ENCODE measurements at places on chromosomes 4 and X.

DNA sequence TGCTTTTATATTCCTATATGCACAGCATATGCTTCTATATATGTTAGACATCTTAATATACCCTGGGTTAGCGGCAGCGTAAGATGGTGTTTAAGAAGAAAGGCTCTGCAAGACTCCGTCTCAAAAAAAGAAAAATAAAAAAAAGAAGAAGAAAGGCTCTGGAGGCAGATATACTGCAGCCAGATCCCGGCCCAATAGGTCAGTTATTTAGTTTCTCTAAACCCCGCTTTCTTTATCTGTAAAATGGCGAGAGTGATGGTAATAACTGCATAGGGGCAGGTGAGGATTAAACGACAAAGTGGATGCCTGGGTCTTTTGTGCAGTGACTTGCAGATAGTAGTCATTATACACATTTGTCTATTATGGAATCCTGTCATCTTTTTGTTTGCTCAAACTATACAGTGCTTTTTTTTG lies 115.2 kb downstream of the NAA11 start:
- DNase-seq, result no peak

GRCh38 chrX:17933856-17934255 lies 72.8 kb upstream of the RAI2 start:
- no peak for DNase-seq

DNA sequence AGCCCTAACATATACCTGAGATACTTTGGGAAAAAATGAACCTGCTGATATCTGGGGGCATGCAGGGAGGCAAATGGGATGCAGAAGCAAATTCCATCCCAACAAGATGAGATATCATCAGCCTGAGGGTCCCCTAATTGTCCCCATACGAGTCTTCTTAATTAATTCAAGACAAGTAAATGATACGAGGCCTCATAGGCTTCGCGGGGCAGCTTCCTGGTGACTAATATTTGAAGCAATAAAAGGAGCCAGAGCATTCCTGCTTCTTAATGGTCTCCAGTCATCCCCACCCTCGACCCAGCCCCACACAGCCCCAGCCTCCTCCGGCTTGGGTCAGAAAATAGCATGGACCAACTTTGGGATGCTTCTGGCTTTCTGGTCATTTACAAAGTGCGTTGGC lies 99.6 kb upstream of the MSX1 start:
- no peak for DNase-seq

- no peak for DNase-seq
Measured at GRCh38 chrX:10327651-10328050, 170.9 kb downstream of the CLCN4 start.

GRCh38 chr4:127219232-127219631 lies 413.5 kb upstream of the INTU start:
- DNase-seq, result no peak

GRCh38 chr4:22906045-22906444 lies 213.3 kb downstream of the GBA3 start:
- no peak for DNase-seq

DNA sequence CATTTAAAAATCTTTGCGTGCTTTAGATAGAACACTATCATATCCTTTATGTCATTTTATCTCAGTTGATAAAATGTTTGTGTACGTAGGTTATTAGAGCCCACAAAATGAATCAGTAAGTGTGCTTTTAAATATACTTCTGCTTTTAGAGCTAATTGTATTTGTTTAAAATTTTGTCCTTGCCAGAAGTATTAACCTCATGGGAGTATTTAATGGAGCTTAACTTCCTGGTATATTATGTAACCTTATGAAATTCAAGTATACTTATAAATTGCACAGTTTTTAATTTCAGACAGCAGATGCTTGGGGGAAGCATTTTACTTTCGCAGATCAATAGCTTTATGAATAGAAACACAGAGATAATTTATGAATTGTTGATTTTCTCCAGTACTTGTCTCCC lies 90.2 kb downstream of the DIPK2B start:
- DNase-seq, result no peak

DNA sequence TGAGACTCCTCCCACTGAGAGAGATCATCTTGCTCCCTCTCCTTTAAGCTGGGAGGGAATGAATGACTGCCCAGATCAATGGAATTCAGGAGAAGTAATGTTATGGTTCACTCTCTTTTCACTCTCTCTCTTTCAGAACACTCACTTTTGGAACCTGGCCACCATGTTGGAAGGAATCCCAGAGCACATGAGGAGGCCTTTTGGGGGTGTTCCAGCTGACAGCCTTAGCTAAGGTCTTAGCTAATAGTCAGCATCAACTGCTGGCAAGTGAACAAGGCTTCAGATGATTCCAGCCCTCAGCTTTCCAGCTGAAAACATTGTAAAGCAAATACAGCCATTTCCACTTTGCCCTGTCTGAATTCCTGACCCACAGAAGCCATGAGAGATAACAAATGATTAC lies 124.0 kb upstream of the CLNK start:
- no peak for DNase-seq

DNA sequence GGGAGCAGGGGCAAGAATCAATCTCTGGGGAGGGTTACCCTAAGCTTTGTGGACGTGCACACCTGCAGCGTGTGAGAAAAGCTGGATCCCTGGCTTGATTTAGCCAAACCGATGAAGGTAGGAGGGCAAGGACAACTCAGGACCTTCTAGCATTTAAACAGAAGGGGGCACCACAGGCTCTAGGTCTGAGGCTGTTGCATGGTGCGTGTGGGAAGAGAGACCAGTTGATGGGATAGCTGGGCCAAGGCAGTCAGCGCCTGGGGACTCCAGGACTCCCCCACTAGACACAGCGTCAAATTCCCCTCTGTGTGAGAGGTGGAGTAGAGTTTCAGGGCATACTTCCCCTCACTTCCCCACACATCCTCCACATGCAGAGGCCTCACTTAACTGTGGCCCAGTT lies 4.3 kb downstream of the GABRQ start:
- peak; percentile 17 for DNase-seq

- no peak for DNase-seq
Measured at GRCh38 chr4:57125996-57126395, 15.8 kb upstream of the IGFBP7 start.

GRCh38 chr4:57973819-57974218 lies 863.6 kb upstream of the IGFBP7 start:
- no peak for DNase-seq

Measured in NAMALWA (cell line).